ENCODE measurements at places on chromosomes 7 and 10. TPM values are rescaled to one million over a fixed set of nuclear protein-coding genes. Genes with fewer than 3 reads are reported as not detected.
A peak's percentile ranks its signal among the peaks of the same experiment; 100 is the strongest.

Gene RBM20
- not detected for total RNA-seq

Gene C10orf67
- not detected for total RNA-seq

- DNase-seq: no peak
Observed at GRCh38 chr10:124943301-124944092, 1.6 kb downstream of the ZRANB1 start.

DNA sequence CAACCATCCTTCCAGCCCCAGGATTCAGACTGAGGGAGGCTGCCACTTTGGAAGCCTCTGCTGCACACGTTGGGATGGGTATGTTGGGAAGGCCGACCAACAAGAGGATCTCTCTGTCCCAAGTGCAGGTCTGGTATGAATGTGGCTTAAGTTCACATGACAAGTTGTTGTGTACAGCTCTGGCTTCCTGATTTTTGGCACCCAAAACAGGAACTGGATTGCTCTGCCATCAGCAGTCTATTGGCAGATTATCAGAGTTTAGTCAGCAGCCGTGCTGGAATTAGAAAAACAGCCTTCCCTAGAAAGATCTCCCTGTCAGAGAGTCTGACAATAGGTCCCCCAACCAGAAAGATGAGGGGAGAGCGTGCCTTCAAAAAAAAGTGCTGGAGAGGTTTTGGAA, 66.9 kb downstream of the GOLGA7B start:
- no peak for DNase-seq

DNA sequence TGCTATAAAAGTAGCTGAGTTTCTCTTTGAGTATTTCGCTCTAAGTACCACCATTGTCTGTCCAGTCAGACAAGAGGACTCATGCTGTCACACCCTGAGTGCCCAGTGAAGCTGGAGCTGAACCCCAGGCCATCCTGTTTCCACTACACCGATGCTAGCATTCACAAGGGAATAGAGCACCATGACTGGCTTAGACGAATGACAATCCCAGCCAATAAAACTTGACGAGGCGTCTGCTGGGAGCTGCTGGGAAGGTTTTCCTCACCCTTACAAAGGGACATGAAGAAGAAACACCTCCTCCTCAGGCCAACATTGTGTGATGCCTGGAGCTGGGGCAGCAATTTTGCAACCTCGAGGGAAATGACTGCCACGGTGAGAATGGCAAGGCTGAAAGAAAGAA, 17.5 kb upstream of the SLIT1 start:
- no peak for DNase-seq

GRCh38 chr10:101720606-101721230, 25.7 kb upstream of the FBXW4 start:
- no peak for DNase-seq

DNA sequence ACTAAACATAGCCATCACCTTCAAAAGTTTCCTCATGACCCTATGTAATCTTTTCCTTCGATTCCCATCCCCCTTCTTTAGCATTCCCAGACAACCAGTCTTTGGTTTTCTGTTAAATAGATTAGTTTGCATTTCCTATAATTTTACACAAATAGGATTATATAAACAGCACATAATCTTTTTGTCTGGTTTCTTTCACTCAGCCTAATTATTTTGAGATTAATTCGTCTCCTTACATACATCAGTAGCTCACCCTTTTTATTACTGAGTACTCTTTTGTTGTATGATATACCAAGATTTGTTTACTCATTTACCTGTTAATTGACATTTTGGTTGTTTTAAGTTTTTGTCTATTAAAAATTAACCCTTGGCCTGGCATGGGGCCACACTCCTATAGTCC, 354.7 kb upstream of the CHRM2 start:
- no peak for DNase-seq

GRCh38 chr10:12844811-12845483, 156.6 kb downstream of the CCDC3 start:
- peak; percentile 98 for DNase-seq

DNA sequence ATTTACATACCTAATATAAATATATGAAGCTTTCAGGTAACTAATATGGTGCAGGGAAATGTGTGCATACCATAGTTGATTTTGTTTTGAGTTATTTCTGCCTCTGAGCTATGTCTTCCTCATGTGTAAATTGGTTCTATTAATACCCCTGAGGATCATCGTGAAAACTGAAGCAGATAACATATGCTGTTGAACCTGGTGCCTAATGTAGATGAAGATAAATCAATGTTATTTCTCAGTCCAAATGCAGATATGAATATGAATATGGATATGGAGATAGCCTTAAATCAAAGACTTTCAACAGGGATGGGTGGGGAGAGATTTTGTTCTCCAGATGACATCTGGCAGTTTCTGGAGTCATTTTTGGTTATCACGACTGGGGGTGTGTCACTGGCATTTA, 122.3 kb upstream of the ANKRD30A start:
- DNase-seq: no peak

GRCh38 chr10:128310971-128311658, 184.9 kb upstream of the MKI67 start:
- DNase-seq: no peak

Data from endothelial cell of umbilical vein (primary cell).